ENCODE measurements at places on chromosomes 11 and 22.

- no peak for DNase-seq
Measured at GRCh38 chr11:12842933-12843636, 166.0 kb upstream of the RASSF10 start.

GRCh38 chr11:130436171-130436570 is 7.8 kb upstream of the ADAMTS8 start:
- DNase-seq = no peak

- no peak for DNase-seq
Measured at GRCh38 chr22:40041366-40042137, 46.8 kb downstream of the FAM83F start.

DNA sequence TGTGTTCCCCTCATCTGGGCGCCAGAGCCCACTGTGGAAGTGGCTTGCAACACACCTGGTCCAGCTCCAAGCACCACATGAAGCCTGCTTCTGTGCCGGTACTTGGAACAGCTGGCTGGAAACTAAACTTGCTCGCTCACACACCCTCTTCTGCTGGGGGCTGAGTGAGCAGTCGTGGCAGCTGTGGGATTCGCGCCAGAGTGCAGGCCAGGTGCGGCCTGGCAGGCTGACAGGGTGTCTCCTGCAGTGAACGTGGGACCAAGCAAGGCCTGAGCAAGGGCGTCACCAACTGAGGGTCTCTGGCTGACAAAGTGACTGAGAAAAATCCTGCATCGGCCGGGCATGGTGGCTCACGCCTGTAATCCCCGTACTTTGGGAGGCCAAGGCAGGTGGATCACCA is 15.2 kb downstream of the SMC1B start:
- DNase-seq = no peak
